Activated naive CD4-positive, alpha-beta T cell treated with Interleukin-2 at 50 U/mL for 16 hours (primary cell): ENCODE measurements at places on chromosomes 6 and 20.

DNA sequence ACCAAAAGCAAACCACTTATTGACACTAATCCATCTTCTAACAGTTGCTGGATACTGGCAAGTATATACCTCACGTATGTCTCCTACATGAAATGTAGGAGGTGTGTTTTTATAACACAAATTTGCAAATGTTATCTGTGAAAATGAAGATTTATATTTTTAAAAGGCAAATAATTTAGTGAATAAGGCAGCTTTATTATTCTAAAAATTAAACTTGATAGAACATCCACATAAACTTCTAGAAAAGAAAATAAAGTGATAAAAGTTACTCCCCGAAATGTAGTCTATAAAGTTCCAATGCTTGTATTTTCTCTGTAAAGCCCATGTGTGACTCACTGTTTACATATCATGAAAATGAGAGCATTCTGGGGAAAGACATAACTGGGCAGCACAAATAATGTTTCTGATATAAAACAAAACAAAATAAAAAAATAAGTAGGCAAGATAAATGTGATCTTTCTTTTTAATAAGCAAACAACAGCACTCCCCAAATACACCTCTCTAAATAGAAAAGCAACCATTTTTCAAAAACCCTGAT, 84.4 kb downstream of the MAP7 start:
- DNase-seq, result no peak

- DNase-seq, result peak; percentile 53
These were observed 88.9 kb downstream of the HIVEP2 start for GRCh38 chr6:142855893-142856623.

- DNase-seq, result no peak
These were observed 133.3 kb downstream of the TFAP2C start for GRCh38 chr20:56762401-56762800.

DNA sequence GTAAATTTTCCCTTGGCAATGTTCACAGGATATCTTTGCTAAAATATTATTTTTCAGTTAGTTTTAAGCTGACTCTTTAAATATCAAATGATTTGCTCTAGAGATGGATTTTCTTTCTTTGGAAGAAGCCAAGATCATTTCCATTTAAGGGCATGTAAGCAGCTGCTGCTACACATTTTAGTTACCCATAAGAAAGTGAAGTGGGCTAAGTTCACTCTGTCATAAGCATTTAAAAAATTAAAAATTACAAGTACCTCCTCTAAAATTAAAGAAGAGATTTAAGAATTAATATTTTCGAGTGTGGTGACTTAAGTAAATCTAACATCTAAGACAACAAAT, 1.2 kb upstream of the PLN start:
- no peak for DNase-seq

DNA sequence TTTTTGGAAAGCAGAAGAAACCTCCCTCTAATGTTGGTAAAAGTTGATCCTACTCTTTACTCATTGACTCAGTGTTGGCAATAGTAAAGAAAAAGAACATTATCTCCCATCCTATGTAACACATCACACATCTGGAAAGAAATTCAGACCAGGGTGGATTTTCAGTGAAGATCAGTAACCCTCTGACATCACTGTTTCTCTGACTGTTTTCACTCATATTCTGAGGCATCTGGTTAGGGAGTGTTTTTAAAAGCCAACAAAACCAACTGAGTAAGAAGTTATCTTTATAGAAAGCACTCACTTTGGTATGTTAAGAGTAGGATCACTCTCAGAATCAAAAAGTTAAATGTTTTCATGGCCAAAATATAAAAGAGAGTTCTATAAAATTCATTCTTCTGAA, 143.6 kb downstream of the DST start:
- DNase-seq, result no peak

DNA sequence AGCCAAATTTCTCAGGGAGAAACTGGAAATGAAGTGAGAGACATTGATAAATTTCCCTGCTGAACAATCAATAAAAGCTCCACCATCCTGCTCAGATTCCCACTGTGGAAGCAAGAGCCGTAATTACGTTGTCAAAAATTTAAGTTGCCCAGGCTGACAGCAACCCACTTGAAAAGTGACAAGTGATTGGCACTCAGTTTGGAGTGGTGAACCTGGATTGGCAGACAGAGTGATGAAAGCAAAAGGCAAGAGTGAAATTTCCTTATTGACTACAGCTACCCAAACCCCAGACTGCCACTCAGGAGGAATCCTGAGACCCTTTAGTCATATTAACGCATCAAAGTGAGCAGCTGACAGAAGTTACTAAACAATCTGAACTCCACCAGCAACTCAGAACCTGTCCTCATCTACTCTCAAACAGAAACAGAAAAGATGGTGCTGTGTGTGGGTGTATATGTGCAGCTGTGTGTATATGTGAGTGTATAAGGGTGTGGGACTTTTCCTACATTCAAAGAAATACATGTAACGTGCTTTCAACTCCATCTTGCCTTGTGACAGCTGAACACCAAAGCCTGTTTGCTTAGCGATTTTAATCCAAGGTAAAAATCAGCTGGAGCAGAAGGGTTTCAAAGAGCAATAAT, 157.4 kb downstream of the PKHD1 start:
- no peak for DNase-seq

DNA sequence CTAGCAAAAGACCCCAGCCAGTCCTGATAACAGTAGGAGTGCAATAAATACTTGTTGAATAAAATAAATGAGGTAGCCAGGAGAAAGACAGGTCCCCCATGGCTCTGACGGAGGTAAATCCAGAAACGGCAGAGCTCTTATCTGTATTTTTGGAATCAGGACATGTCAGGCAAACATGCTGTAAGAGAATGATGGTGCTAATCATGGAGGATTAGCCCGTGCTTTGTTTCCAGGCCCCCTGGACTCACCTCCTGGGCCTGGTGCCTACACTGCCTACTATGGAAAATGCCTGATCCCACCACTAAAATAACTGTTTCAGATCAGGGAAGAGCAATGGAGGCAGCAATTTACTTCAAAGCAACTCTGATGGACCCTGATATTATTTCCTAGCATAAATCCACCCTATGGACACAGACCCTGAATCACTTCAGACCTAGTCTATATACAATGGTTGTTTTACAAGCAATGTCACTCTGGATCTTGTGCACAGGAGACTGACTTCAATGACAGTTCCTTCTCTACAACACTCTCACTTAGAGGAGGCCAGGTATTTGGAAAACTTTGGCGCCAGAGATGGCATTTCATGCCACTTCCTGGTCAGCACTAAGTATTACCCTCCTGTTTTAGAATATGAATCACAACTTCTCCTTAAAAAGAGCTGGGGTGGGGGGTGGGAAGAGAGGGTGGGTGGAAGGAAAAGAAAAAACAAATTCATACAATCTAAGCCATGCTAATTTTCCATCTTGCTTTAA, 6.4 kb downstream of the MRPL14 start:
- no peak for DNase-seq

DNA sequence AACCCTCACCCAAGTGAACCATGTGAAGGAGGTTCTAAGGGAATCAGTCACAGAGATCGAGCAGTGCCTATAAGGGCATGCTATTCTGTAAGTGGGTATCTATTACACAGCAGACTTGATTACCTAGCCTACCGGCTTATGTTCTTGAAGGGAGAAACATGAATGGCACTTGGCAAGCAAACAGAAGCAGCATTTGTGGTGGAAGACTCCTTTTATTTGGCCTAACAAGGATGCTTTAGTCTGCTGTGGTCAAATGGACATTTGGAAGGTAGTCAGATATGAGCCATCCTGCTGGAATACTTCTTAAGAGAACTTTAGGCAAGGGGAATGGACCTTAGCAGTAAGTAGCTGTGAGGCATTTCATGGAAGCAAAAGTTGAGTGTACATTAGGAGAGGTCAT, 126.3 kb downstream of the COL12A1 start:
- no peak for DNase-seq

GRCh38 chr6:33126101-33126714, 50.4 kb downstream of the HLA-DPB1 start:
- peak; percentile 65 for DNase-seq

- no peak for DNase-seq
These were observed 41.3 kb downstream of the FRK start for GRCh38 chr6:116019428-116019827.

- no peak for DNase-seq
These were observed 7.5 kb downstream of the FBXO5 start for GRCh38 chr6:152975204-152975915.

DNA sequence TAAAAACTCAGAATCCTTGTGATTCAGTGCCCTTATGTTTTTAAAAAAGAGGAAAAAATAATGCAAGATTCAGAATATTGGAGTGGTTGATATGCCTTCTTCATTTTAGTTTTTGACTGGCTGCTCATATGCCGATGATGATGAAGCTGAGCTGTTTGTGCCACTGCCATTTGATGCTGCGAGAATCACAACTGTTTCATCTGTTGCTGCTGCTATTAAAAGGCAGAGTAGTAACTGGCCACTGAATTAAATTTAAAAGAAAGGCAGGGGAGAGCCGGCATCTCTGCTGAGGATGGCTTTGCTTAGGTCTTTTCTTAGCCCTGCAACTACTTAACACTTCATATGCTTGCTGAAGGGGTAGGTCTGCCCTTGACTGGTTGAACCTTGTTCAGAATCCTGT, 33.1 kb downstream of the CDS2 start:
- DNase-seq, result no peak

- DNase-seq, result no peak
These were observed 24.1 kb upstream of the MYLIP start for GRCh38 chr6:16104624-16105433.

GRCh38 chr20:17895641-17896171, 72.9 kb downstream of the SNX5 start:
- DNase-seq, result peak; percentile 59

DNA sequence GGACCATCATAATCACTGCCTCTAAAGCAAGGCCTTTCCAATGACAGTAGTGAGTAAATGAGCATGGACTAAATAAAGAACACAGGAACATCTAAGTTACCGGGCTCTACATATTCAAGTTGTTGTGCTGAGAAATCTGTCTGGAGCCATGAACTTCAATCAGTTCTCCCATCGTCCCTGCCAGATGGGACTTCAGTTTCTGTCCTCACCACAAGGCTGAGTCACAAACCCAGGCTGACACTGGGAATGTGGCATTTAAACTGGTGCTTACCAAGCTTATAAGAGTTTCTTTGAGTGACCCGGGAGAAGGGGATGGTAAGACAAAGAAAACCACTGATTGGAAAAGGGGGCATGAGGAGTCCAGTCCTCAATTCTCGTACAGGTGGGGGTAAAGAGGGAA, 497.0 kb downstream of the MAFB start:
- DNase-seq, result no peak

- DNase-seq, result no peak
These were observed 314.0 kb upstream of the JAG1 start for GRCh38 chr20:10987651-10988383.

- DNase-seq, result no peak
These were observed 109.8 kb downstream of the UNC5CL start for GRCh38 chr6:40929176-40929575.

- no peak for DNase-seq
These were observed 10.0 kb downstream of the SIM1 start for GRCh38 chr6:100454551-100455229.

DNA sequence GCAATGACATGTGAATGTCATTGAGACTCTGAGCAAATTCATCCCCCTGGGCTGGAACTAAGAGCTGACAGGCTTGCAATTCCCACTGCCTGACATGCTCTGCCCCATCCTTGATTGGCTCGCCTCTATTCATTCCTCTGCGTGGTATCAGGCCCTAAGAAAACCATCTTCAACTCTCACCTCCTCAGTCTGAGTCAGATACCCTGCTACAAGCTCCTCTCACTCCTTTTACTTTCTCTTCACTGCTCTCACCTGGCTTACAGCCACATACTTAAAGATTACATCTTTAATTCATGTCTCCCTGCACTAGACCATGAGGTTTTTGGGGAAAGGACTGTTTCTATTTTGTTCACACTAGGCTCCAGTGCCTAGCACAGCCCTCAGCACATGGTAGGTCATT, 131.6 kb downstream of the KIF6 start:
- no peak for DNase-seq

DNA sequence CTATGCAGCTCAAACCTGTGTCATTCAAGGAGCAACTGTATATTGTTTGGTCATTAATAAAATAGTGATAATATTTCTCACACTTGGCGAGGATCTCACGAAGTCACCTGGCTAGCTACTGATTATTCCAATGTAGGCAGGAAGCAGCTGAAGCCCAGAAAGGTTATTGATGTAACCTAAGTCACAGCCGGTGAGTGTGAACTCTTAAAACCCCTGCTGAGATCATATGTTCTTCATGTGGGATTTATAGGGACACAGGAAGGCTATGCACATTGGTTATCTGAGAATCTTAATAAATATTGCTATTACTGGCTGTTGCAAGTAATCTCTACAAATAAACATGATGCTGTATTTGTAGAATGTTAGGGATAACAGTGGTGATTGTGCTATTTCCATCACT, 161.4 kb downstream of the TBC1D7 start:
- DNase-seq, result no peak

GRCh38 chr20:35144694-35145093, 2.4 kb downstream of the EDEM2 start:
- no peak for DNase-seq

DNA sequence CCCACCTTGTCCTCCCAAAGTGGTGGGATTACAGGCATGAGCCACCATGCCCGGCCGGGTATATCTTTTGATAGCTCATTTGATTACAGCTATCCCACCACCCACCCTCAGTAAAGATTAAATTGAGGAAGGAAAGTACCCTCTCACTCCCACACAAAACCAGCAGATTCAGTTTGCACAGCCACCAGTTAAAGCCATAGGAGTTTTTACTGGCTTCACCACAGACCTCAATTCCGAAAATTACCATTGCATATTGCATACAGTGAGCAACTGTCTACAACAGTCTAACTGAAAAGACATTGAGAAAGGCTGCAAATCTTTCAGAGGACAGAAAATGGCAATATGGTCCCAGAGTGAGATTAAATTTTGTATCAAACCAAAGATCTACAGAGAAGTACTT, 34.9 kb downstream of the ESF1 start:
- DNase-seq, result no peak

- no peak for DNase-seq
These were observed 1608.8 kb downstream of the GRIK2 start for GRCh38 chr6:103002282-103002681.

GRCh38 chr6:113718588-113718987, 138.6 kb upstream of the MARCKS start:
- DNase-seq, result no peak

DNA sequence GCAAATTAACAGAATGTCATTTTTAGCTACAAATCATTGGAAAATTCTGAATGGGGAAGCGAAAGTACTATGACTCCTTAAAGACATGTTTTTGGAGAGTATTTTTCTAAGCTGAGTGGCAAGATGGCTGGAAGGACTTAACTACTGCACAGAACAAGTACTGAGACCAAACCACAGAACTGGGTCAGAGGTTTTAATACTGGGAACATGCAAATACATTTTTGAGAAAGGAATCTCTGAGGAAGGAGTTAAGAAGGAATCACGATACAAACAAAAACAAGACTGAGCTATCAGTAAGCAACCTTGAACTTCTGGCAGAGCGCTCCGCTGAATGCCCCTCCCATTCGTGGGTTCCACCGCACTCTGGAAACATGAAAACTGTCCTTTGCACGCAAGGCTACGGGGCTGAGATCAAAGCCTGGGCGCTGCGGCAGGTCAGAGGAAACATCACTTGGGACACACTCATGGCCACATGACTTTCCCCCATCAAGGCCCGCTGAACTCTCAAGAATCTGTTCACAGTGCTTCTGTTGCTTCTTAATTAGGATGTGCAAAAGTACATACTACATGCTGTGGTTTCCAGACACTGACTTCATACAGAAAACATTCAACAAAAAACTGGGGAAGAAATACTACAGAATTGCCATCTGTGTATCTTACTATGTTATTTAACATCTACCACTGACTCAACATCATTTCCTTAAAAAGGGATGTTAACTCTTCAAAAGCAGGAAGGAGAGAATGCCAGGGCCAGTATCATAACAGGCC, 27.8 kb downstream of the SLC23A2 start:
- peak; percentile 36 for DNase-seq

GRCh38 chr6:43328528-43328927, 19.9 kb upstream of the CRIP3 start:
- no peak for DNase-seq
